ENCODE measurements at places on chromosomes 16 and 17. TPM values are rescaled to one million over a fixed set of nuclear protein-coding genes. Genes with fewer than 3 reads are reported as not detected.

GRCh38 chr16:82195917-82196494 lies 26.0 kb upstream of the MPHOSPH6 start:
- H3K4me3 ChIP-seq, result no peak overlapping the region
- no peak for DNase-seq
- H3K36me3 ChIP-seq, result no peaks in the 10 kb centered on the region
- peak overlapping the region; percentile 57 for H3K27ac ChIP-seq

GRCh38 chr16:85426806-85427205 lies 186.3 kb upstream of the GSE1 start:
- no peak for DNase-seq
- no peaks in the 10 kb centered on the region for H3K36me3 ChIP-seq
- H3K4me1 ChIP-seq, result peaks cover 24% of the 10 kb centered on the region

DNA sequence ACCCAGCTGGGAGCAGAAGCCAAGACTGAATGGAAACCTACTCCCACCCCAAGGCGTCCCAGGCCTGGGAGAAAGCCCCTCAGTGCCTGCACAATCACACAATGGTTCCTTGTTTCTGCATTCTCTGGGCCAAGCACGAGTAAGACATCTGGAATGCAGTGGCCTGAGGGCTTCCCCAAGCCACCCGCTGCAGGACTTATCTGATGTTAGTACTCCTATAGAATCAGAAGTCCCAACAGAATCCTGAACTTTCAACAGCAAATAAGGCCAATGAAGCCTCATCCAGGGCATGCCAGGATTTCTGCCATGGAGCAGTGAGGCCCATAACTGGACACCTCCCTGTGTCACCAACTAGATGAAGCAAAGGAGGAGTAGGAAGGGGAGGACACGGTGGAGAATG lies 28.6 kb downstream of the MYO18A start:
- no peaks in the 10 kb centered on the region for H3K27me3 ChIP-seq
- no peak overlapping the region for H3K27ac ChIP-seq
- peaks cover 62% of the 10 kb centered on the region for H3K4me1 ChIP-seq
- H3K36me3 ChIP-seq, result no peaks in the 10 kb centered on the region

- H3K27ac ChIP-seq, result no peak overlapping the region
- no peaks in the 10 kb centered on the region for H3K27me3 ChIP-seq
- H3K4me3 ChIP-seq, result no peak overlapping the region
- DNase-seq, result no peak
- H3K36me3 ChIP-seq, result peaks cover 78% of the 10 kb centered on the region
Measured at GRCh38 chr17:50358177-50358576, 12.3 kb downstream of the XYLT2 start.

DNA sequence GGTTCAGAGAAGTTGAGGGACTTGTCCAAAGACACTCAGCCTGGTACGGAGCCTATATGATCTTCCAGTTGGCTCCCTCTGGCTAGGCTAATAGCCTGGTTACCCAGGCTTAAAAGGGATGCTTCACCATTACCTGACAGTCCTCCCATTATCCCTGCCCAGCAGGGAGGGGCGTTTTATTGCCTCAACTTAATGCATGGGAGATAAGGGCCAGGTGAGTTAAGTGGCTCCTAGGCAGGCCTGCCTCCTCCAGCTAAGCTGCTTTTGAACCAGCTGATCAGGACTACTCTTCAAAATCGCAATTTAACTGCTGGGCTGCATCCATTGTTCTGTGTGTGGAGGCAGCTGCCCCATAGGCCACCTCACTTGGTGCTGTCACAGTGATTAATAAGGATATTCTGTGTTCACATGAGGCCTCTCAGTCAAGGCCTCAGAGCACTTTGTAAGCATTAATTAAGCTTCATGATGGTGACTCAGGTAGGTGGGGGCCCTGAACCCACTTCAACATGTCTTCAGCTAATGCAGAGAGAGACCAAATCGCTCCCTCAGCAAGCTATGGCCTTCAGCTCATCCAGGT lies 27.9 kb downstream of the SMPD3 start:
- no peak overlapping the region for H3K4me3 ChIP-seq
- H3K27ac ChIP-seq, result no peak overlapping the region
- no peak for DNase-seq
- H3K4me1 ChIP-seq, result peaks cover 33% of the 10 kb centered on the region
- H3K27me3 ChIP-seq, result no peaks in the 10 kb centered on the region

DNA sequence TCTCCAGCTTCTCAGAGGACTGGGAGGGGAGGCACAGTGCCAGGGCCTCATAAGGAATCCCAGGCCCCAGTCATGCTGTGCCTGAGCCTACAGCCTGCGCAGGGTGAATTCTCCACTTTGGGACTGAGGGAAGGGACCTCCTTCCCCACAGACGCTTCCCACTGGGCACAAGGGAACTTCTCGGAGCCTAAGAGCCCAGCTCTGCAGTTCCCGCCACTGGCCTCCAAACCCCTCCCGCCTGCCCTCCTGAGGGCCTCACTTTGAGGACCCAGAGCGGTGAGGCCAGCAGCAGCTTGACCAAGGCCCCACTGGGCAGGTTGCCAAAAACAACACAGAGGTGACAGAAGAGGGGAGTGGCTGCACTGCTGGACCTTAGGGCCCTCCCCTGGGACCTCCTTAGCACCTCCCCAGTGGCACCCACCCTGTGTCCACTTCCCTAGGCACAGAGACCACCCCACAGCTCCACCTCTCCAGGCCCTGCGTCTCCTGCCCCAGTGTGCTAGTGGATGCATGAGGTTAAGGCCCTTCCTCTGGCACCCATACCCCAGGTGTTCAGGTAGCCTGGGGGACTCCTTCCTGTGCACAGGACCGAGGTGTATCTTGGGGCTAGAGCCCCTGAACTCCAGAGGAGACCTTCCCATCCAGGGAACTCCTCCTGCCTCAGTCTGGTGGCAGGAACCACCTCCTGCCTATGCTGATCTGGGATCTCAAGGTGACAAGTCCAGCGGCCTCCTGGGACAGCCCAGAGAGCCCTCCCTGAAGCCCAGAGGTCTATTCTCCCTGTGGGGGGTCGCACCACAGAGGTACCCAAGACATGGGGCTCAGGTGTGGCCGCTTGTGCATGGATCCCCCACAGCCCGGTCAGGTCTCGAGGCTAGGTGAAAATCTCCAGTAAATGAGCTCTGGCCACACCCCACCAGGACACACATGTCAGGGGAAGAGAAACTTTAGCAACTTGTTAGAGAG lies 3.4 kb downstream of the CASKIN2 start:
- peaks cover 26% of the 10 kb centered on the region for H3K36me3 ChIP-seq
- H3K27me3 ChIP-seq, result no peaks in the 10 kb centered on the region
- peaks cover 60% of the 10 kb centered on the region for H3K4me1 ChIP-seq
- DNase-seq, result peak; percentile 85
- H3K4me3 ChIP-seq, result peak overlapping the region; percentile 68
- peak overlapping the region; percentile 86 for H3K27ac ChIP-seq

DNA sequence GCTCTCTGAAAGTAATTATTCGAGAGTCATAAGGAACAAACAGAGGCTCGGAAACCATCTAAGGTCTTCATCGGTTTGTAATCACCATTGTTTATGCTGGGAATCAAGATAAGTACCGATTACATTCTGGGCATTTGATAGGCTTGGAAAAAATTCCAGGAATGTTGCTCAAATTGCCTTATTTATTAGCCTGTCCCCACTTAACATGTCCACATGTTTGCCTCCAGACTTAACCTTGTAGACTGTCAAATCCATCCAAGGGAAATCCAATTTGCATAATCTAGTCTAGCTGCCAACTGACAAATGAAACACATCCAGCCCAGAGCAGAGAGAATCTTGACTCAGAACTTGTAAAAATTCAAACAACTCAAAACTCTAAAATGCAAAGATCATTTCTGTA lies 51.3 kb upstream of the TMC5 start:
- no peak overlapping the region for H3K4me3 ChIP-seq
- no peaks in the 10 kb centered on the region for H3K27me3 ChIP-seq
- no peaks in the 10 kb centered on the region for H3K36me3 ChIP-seq
- DNase-seq, result no peak

- DNase-seq, result no peak
- peaks cover 14% of the 10 kb centered on the region for H3K4me1 ChIP-seq
Measured at GRCh38 chr17:43679911-43680310, 18.2 kb upstream of the MEOX1 start.

DNA sequence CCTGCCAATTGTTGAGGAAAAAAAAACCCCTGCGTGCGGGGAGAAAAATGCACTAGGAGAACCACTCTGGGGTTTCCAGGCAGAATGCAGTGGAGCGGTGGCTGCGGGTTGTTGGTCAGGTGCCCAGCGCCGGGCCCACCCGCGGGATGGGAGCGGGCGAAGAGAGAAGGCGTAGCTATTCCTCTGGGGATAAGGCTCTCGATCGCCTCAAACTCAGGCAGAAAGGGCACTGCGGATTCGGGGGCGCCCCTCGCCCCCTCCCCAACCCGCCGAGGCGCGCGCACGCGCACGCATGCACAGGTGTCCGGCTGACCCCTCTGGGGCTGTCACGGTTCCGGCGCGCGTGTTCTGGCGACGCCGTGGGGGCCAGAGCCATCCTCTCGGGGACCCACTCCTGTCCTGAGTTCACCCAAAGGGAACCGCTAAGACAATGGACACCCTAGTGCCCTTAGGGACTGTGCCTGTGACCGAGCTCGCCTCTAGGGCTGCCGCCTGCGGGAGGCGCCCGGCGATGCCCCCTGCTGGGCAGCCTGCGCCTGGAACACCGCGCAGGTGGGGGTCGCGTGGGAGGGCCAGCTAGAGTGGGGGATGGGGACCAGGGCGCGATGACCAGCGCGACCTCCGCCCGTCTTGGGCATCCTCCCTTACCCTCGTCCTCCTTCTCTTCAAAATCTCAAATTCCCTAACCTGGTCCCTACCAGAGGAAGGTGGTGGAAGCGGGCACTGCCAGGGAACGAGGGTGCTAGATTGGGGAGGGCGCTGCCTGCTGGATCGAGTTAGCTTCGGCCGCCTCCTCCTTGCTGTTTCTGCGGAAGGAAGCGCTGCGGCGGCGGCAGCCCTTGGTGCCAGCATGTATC lies 14.4 kb upstream of the CBX8 start:
- DNase-seq, result no peak
- H3K4me1 ChIP-seq, result peaks cover 44% of the 10 kb centered on the region
- H3K4me3 ChIP-seq, result no peak overlapping the region

GRCh38 chr17:59002126-59002525 lies 104.6 kb downstream of the TRIM37 start:
- H3K27ac ChIP-seq, result peak overlapping the region; percentile 56
- no peaks in the 10 kb centered on the region for H3K27me3 ChIP-seq
- H3K4me1 ChIP-seq, result peaks cover 19% of the 10 kb centered on the region
- H3K36me3 ChIP-seq, result peaks cover 33% of the 10 kb centered on the region
- no peak for DNase-seq

DNA sequence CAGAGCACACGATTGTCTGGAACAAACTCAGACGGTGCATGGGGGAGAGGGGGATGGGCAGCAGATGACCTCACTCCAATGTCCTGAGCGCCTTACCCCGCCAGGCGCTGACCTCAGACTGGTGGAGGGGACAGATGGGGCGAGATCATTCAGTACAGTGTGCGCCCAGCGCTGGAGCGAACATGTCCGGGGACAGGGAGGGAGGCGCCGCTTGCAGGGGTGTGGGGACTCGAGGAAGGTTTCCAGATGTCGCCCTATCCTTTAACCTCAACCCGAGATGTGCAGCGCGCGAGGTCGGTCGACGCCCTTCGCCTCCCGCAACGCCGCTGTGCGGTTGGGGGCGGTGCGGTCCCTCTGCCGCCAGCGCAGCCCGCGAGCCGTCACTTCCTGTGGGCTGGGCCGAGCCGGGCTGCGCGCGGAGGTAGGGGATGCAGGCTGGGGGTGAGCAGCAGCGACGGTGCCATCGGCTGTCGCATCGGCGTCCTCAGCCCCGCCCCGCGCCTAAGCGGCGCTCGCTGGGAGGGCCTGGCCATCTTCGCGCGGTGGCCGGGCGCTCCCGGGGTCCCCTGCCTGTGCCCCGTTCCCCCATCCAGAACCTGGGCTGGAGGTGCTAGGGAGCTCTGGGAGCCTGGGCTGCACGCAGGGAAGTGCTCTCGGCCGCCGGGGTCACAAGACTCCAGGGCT lies 5.3 kb upstream of the CDR2L start:
- H3K27ac ChIP-seq, result peak overlapping the region; percentile 88
- H3K4me3 ChIP-seq, result peak overlapping the region; percentile 66
- no peaks in the 10 kb centered on the region for H3K27me3 ChIP-seq
- peak; percentile 82 for DNase-seq
- peaks cover 17% of the 10 kb centered on the region for H3K4me1 ChIP-seq

GRCh38 chr17:9818760-9819159 lies 3.1 kb downstream of the GSG1L2 start:
- H3K4me3 ChIP-seq, result no peak overlapping the region
- no peak overlapping the region for H3K27ac ChIP-seq
- no peaks in the 10 kb centered on the region for H3K27me3 ChIP-seq
- no peak for DNase-seq
- no peaks in the 10 kb centered on the region for H3K4me1 ChIP-seq

GRCh38 chr17:66487981-66488468 lies 185.6 kb downstream of the PRKCA start:
- no peak overlapping the region for H3K4me3 ChIP-seq
- H3K36me3 ChIP-seq, result no peaks in the 10 kb centered on the region
- H3K4me1 ChIP-seq, result no peaks in the 10 kb centered on the region

- H3K36me3 ChIP-seq, result peaks cover 97% of the 10 kb centered on the region
- H3K27ac ChIP-seq, result no peak overlapping the region
- H3K27me3 ChIP-seq, result no peaks in the 10 kb centered on the region
- DNase-seq, result no peak
- no peaks in the 10 kb centered on the region for H3K4me1 ChIP-seq
Measured at GRCh38 chr17:18331879-18332278, 16.8 kb downstream of the SMCR8 start.

DNA sequence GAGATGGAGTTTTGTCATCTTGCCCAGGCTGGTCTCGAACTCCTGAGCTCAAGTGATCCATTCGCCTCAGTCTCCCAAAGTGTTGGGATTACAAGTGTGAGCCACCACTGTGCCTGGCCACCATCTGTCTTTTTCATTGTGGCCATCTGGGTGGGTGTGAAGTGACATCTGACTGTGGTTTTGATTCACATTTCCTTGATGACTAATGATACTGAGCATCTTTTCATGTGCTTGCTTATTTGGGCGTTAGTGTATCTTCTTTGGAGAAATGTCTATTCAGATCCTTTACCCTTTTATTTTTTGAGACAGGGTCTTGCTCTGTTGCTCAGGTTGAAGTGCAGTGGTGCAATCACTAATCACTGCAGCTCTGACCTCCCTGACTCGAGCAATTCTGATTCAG lies 53.9 kb upstream of the ERN1 start:
- H3K4me1 ChIP-seq, result peaks cover 20% of the 10 kb centered on the region
- H3K4me3 ChIP-seq, result no peak overlapping the region
- H3K27ac ChIP-seq, result no peak overlapping the region
- no peak for DNase-seq

- no peak within 1 kb of the TSS for H3K4me3 ChIP-seq
- no peaks in the 10 kb centered on the region for H3K36me3 ChIP-seq
- DNase-seq, result no peak
- no peak within 1 kb of the TSS for H3K27ac ChIP-seq
- H3K27me3 ChIP-seq, result peaks cover 32% of the 10 kb centered on the region
Measured at GRCh38 chr16:3017794-3018506, at the start of gene CLDN6. Gene CLDN6 (minus strand): TSS chr16:3018183. CDS start chr16:3016021, 2,162 bp downstream.

STH gene
- not detected for total RNA-seq

TBC1D3G gene
- not detected for total RNA-seq

GCGR gene
- not detected for total RNA-seq

TMEM220 gene
- 10.8 TPM for total RNA-seq

GPR179 gene
- 0.15 TPM for total RNA-seq

TBX2 gene
- total RNA-seq, result 83.3 TPM

MRC2 gene
- 91.2 TPM for total RNA-seq

PRDM7 gene
- total RNA-seq, result not detected

HEATR9 gene
- 0.21 TPM for total RNA-seq

CNOT1 gene
- 172 TPM for total RNA-seq

KRTAP4-4 gene
- not detected for total RNA-seq

PRR29 gene
- total RNA-seq, result 11.3 TPM

MAF gene
- total RNA-seq, result 60.0 TPM

KRT12 gene
- not detected for total RNA-seq

ABCA8 gene
- 38.3 TPM for total RNA-seq

TLCD3A gene
- 8.9 TPM for total RNA-seq

RNF112 gene
- 1.8 TPM for total RNA-seq

MCRIP1 gene
- total RNA-seq, result 69.2 TPM

CALB2 gene
- total RNA-seq, result 1.6 TPM
